Stimulated activated CD8-positive, alpha-beta memory T cell treated with anti-CD3 and anti-CD28 coated beads, Interleukin-2, amount 100 ng/mL, for 48 hours (primary cell): ENCODE measurements at places on chromosomes 6 and 20.

GRCh38 chr6:157669323-157669722 lies 153.7 kb upstream of the SNX9 start:
- DNase-seq, result no peak

DNA sequence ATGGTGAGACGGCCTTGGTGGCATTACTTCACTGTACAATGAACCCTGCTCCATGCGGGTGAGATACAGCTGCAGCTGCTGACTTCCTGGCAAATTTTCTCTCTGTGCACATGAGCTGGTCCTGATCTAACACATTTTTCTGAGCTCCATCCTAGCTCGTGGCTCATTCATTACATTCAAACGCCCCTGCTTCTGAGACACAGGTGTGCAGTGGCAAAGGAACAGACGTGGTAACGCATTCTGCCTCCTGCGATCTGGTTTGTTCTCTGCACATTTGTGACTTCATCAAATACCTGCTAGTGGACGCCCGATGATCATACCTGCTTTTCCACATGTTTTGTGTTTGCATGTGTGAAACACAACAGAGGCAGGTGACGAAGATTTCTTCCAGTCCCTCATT lies 189.6 kb upstream of the PDE10A start:
- DNase-seq, result no peak

DNA sequence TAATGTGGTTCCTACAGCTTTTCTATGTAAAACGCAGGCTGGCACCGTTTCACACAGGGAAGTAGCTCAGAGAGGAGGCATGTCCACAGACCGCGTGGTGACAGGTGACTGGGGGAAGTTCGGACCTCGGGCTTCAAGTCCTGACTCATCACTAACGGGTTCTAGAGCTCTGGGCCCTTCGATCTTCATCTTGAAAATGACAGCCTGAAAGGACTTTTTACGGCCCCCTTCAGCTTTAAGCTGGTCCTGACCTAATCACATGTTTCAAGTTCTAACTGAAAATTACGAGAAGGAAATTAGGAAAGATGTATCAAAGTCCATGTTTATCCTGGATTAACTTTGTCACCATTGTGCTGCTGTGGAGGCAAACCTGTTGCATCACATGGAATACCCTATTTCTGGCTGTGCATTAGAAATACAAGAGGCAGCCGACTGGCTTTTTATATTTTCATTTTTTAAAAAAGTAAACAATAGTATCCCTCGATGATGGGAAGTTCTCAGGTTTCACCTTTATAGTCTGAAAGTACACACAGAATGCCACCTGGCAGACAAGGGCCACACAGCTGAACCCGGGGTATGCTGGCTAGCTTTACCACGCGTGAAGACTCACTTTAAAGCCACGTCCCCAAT lies 2.0 kb downstream of the MAN1A1 start:
- peak; percentile 5 for DNase-seq

DNA sequence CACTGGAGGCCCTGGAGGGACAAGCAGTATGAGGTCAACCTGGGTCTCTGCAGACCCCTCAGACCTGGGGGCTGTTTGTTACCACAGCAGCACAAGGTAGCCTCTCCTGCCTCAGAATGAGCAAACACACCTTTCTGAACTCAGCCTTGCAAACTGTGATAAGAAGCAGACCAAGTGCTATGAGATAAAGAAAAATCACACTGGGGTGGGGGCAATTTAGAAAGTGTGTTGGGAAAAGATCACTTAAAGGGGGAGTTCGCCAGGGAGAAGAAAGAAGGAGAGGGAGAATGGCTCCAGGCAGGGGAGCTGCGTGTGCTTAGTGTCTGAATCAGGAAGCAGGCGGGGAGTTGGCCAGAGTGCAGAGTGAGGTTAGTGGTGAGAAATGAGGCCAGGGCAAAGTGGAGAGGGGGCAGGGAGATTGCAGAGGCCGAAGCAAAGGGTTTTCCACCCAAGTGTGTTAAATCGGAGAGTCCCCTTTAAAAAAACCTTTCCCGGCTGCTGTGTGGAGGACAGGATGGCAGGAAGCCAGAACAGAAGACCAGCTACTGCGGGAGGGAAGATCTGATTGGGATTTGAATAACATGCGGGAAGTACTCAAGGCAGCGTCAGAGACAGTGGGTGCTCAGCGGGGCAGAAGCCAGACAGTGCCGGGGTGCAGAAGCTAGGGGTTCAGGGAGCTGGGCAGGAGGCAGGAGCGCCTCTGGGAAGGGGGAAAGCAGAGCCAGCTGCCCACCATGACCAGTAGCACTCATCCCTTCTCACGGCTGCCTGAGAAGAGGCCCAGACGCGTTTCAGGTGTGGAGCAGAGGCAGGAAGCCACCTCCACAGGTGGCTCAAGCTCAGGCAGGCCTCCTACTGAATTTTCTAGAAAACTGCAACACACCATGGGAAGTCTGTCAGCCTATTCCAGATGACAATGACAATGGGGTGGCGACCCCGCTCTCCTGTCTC lies 9.0 kb downstream of the ADA start:
- DNase-seq, result no peak

- no peak for DNase-seq
Observed at GRCh38 chr6:168373389-168373788, 53.8 kb upstream of the DACT2 start.

DNA sequence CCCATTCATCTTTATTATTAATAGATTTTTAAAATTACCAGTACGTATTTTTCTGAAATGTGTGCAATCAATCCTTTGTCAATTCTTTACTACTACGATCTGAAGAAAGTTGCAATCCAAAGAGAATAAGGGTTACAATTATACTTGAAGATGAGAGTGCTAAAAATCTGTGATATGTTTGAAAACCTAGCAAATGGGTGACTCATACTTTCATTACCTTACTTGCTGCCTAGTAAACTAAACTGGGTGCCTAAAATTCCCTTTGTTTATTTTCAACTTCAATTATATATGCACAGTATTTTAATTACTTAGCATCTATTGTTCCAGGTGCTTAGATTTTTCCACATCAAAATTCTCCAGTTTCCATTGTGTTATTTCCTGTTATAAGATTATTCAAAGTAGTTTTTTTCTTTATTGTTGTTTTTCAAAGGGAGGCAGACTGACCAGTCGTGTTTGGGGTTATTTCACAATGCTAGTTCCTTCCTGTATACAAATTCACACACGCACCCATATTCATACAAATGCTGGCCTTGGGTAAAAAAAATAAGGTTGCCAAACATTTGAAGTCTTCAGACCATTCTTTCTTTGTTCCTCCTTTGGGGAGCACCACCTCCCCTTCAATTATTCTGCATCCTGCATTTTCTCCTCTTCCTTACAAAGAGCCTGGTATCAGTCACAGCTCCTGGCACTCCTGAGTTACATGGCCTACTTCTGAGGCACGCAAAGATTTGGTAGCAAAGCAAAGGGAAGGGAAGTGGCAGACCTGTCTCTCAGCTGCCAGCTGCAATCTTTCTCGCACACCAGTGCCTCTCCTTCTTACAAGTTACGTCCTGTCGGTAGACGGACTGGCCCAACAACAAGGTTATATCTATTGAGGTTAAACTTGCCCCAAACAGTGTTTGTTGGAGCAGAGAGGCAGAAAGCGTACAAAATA lies 16.2 kb upstream of the FAM135A start:
- DNase-seq, result no peak

DNA sequence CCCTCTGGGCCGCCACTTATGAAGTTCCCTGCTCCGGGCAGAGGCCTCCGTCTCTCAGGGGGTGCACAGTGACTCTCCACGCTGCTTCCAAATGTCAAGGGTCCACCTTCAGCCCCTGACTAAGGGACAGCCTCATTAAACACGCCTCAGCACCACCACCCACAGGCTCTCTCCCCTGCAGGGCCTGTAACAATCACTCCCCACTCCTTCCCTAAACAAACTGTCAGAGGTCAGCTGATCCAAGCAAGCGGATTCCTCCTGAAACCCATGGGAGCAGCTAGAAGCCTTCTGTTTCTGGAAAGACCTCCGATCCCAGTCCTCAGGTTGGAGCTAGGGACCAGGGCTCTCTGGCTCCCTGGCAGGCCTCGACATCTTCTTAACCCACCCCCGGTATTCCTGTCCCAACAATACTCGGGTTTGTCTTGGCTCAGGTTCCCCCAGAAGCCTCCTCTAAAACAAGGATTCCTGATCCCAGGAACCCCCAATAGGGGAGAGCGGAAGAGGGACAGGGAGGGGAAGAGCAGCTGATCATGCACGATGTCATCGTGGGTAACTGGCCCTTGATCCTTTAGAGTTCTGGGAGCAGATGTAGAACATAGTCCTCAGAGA lies 181.0 kb downstream of the ZNF217 start:
- no peak for DNase-seq

GRCh38 chr20:7503501-7503900 lies 436.8 kb downstream of the HAO1 start:
- no peak for DNase-seq

DNA sequence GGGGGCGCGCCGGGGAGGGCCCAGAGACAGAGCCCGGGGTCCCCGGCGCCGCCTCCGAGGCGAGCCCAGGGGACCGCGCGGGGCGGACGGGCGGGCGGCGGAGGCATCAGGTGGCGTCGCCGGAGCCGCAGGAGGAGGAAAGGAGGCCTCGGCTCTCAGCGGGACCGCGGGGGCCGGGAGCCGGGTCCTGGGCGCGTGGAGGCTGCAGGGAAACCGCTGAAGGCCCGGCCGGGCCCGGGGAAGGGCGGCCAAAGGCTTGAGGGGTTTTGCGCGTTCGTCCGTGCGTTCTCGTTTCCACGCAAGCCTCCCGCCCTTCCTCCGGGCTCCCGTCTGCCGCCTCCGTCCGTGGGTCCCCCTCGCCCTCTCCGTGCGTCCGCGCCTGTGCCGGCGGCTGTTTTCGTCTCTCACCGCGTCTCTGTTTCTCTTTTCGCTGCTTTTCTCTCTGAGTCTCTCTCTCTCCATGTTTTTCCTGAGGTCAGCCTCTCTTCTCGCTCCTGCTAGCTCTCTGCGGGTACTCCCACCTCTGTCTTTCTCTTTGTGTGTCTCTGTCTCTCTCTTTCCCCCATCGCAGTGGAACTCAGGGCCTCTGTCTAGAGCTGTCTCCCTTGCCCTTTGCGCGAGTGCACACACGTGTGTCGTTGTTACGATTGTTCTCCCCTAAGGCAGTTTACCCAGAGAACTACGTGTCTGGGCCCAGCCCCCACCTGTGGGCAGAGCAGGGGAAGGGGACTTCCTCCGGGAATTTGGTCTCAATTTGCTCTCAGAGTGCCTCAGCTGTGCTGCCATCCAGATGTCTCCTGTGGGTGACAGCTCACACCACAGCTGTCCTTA lies 2.1 kb downstream of the IRF4 start:
- DNase-seq, result no peak

- DNase-seq, result no peak
Observed at GRCh38 chr6:6920987-6921313, 186.8 kb upstream of the RREB1 start.

DNA sequence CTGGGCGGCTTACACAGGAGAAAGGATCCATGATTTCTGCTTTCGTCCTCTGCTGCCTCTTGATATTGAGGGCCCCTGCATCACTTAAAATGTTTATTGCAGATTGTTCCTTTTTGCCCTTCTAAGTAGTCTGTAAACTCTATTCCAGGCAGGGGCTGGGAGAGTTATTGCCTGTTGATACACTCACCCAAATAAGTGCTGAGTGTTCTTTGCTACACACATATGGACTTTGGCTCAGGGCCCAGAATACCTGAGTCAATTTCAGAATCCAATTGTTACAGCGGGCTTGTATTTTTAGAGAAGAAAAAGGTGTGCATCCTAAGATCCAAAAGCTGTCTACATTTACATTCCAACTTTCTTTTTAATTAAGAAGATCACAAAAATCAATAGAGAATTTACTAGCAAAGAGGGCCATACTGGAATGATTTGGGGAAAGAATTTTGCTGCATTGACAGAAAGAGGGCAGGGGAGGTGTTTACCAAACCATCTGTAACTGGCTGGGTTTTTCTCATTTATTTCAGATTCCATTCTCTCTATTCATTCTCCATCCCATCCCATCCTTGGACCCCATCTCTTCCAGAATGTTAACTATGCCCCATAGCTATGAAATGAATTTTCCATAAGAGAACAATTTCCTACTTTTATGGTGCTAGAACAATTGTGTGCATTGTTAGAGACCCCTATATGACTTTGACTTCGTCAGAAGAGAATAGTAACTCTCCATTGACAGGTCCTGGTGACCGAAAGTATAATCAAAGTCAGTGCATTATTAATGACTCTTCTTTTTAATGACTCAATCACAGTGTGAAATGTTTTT lies 959.9 kb upstream of the FLRT3 start:
- no peak for DNase-seq

GRCh38 chr6:158053377-158054313 lies 72.0 kb downstream of the SYNJ2 start:
- no peak for DNase-seq

GRCh38 chr6:139290787-139291311 lies 949 bp downstream of the TXLNB start:
- no peak for DNase-seq

GRCh38 chr6:106159531-106159940 lies 73.4 kb downstream of the PRDM1 start:
- no peak for DNase-seq

DNA sequence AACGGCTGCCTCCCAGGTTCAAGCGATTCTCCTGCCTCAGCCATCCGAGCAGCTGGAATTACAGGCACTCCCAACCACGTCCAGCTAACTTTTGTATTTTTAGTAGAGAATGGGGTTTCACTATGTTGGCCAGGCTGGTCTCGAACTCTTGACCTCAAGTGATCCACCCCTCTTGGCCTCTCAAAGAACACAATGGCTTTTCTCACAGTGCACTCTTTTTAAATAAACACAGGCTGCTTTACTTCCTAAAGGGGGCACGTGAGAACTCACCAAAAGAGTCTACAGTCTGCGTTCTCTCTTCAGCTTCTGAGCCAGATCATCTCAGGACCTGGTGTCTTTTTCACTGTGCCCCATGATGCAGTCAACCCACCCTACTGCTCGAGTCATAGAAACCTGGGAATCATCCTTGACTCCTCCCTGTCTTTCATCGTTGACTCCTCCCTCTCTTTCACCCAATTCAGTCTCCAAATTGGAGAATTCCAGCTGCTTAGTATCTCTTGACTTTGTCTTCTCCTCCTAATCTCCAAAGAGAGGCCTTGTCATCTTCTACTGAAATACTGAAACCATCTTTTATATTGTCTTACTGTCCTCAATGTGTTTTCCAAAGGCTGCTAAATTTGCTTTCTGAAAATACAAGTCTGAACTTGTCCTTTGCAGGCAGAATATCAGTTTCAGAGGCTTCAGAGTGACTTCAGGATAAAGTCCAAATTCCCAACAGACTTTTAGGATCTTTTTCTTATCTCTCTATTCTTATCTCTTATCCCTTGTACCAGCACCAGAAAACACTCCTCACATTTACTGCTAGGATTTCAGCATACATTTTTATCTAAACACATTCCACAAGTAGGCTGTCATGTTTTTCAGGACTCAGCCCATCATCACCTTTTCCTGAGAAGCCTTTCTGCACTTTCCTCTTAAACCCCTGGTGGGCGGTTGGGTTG lies 323.4 kb downstream of the SYNE1 start:
- no peak for DNase-seq

DNA sequence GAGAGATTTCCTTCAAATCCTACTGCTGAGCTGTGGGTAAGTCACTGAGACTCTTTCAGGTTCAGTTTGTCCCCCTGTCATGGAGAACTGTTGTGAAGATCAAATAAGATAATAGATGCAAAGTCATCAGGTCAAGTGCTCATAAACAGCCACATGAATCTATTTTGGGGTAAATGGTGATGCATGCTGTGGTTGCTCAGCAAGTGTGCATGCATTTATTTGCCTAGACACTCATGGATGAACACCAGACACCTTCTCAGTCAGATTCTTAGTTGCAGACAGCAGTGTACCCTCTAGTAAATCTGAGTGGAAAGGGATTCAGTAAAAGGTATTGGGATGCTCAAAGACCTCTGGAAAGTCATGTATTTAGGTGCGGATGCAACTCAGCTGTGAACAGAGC lies 168.0 kb upstream of the FOXA2 start:
- DNase-seq, result no peak

GRCh38 chr6:82066991-82067411 lies 180.5 kb downstream of the IBTK start:
- no peak for DNase-seq

- no peak for DNase-seq
Observed at GRCh38 chr20:35340436-35340835, 48.2 kb upstream of the FAM83C start.
